ENCODE measurements at places on chromosomes 11 and 22.
A peak's percentile ranks its signal among the peaks of the same experiment; 100 is the strongest.

DNA sequence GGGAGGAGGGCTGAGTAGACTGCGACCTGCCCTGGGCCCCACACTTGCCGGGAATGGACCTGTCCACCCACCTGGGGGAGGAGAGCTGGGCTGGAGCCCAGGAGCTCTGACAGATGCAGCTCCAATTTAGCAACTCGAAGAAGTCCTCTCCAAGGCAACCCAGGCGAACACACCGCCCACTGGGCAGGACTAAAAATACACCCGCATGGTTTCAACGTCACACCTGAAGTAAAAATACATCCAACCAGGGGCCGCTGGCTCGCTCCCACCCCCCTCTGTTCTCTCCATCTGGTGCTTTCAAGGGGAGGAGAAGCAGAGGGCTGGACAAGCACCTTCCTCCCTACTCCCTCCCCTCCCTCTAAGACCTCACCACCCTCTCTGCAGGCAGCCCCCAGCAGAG is 119.9 kb downstream of the FEZ1 start:
- peak; percentile 73 for DNase-seq

- DNase-seq, result no peak
Measured at GRCh38 chr22:43560651-43561050, 148.8 kb downstream of the MPPED1 start.

DNA sequence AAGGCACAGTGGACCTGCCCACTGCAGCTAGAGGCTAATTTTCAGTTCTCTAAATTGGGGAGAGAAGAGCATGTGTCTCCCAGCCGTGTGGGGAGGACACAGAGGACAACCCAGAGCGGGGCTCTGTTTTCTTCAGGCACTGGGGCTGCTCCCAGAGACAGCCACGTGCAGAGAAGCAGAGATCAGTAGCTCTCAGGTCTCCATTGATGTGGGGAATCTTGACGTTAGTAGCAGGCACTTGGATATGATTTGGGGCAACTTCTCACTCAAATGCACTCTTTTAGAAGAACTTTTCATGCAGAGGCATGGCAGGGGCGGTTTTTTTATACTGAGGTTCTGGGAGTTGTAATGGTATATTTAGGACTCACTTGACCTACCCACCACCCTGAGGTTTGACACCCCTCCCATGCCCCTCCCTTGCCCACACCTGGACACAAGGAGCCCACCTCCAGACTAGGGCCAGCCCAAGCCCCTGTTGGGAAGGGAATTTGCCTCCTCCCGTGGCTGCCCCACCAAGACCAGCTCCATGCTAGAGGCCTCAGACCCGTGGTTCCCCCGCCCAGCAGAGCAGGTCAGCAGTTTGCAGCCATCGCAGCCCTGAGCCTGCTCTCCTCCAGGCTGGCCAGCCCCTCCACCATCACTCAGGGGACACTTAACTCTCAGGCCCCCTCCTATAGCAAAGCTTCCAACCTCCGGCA is 94.2 kb upstream of the RTL6 start:
- DNase-seq, result no peak

DNA sequence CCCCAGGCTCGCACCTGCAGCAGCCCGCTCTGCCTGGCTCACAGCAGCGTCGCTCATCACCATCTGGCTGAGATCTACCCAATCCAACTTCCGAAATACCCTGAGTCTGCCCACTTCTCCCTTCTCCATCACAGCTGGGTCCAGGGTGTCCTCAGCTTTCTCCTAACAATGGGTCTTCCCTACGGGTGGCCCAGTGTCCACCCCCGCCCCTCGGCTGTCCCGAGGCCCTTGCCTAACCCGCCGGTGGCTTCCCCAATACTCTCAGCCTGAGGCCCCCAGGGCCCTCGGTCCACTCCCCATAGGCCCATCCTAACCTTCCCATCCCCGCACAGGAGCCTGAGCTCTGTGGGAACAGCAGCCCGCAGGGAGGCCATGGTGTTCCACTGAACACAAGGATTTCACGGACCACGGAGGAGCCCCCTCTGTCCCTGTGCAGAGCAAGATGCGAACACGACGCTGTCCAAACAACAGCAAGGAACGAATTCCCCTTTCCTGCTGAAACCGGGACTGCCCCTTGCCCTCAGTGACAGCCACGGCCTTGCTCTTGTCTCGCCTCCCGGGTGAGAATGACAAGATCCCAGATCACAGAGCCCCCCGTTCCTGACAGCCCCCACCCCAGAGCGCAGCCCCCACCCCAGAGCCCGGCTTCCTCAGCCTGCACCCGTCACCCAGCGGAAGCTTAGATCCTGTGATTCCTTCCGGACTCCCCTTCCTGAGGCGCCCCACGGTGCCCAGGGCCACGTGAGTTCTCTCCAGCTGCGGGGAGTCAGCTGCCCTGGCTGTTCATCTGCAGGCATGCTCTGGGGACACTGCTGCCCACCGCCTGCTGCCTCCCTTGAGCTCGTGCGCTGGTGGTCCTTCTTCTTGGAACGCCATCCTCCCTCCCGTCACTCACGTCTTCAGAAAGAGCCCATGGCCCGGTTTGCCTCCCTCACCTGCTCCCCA is 48.8 kb upstream of the CARS1 start:
- DNase-seq, result no peak

- DNase-seq, result no peak
Measured at GRCh38 chr11:126284829-126285228, 1.9 kb downstream of the TIRAP start.

DNA sequence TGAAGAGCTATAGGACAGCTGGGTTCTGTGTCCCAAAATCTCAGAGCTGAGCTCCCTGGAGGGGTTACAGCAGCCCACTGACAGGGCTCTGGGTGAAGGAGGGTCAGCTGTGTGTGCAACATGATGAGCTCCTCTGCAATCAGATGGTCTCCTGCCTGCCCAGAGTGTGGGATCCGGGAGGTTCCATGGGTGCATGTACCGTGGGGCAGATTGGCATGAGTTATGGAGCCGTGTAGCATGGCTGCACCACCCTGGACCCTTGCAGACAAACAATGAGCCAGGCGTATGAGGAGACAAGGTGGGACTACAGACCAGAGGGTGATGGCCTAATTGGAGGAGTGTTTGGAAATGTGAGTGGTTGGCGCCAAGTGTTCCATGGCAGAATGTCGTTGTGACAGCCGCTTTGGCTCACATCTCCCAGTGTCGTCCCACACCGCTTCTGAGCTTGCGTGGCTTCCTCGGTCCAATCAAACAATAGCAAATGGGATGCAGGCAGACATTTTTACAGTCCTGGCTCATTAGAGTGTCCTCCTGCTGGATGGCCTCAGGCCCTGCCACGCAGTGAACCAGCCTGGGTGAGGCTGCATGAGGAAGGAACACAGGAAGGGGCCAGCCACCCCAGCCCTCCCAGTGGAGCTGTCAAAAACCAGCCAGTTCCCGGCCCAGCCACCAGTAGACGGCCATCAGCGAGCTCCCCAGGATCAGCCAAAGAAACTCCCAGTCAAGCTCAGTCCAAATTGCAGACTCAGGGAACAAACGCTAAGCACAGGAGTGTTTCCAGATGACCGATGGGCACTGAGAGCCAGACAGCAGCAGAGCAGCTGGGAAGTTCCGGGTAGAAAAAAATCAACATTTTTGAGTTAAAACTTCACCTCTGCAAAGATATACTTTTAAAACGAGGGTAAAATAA is 1066.9 kb downstream of the BRD1 start:
- no peak for DNase-seq

Measured in NCI-H1417 treated with DMSO at 0.1 percent for 48 hours (cell line).